ENCODE measurements at places on chromosomes 1 and 21. TPM values are rescaled to one million over a fixed set of nuclear protein-coding genes. Genes with fewer than 3 reads are reported as not detected.

DNA sequence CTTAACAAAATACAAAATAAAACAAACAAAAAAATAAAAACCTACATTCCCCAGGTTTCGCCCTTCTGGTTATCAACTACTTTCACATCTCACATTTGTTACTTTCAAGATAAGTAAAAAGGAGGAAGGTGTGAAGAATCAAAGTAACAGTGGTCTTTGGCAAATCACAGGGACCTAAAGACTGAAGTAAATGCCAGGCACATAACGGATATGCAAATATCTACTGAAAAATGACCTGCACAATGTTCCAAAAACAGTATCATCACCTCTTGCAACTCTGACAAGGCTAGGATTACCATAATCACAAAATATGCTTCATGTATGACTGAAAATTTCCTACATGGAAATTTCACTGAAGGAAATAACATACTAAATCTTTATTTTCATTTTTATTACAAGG is 29.3 kb downstream of the COP1 start:
- no peaks in the 10 kb centered on the region for H3K36me3 ChIP-seq
- no peaks in the 10 kb centered on the region for H3K27me3 ChIP-seq
- no peak overlapping the region for H3K27ac ChIP-seq
- no peak overlapping the region for H3K4me3 ChIP-seq
- H3K4me1 ChIP-seq = no peaks in the 10 kb centered on the region

GRCh38 chr21:45600248-45600647 is 43.3 kb upstream of the PCBP3 start:
- peaks cover 13% of the 10 kb centered on the region for H3K27me3 ChIP-seq
- H3K36me3 ChIP-seq = no peaks in the 10 kb centered on the region
- no peak overlapping the region for H3K27ac ChIP-seq
- DNase-seq = no peak

CFAP141 gene
- total RNA-seq = not detected

DNA sequence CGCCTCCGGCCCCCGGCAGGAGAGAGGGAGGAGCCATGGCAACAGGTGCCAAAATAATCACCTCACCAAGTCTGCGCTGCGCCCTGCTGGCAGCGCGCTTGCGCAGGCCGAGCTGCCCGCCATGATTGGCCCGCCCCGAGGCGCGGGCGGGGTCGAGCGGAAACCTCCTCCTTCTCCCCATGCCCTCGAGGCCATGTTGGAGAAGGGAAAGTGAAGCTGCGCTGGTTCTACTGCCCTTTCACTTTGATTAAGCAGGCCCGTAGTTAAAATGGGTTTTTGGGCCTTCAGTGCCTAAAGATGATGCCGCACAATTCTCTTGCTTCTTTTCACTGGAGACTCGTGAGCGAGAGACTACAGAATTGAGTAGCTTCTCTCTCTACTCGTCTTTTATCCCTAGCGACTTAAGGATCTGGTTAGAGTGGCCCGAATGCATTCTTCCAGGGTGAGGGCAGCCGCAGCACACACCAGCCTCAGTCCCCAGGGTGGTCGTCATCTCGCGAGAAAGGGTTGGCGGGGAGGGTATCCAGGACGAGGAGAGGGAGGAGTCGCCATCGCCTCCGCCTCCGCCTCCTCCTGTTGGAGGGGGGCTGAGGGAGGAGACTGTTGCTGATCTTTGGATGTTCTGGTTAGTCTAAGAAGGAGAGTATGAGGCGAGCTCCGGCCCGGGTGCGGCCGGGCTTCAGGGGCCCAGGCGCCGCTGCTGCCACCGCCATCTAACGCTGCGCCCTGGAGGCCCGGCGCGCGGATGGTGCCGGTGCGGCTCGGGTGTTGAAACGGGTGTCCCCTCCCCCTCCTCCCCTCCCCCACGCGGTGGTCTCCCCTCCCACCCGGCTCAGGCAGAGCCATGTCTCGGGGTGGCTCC is at the start of gene DCAF6:
TSS of gene DCAF6 (plus strand) at position 616 of the 862 bp plus-strand sequence. CDS start at position 845, 229 bp downstream.
- H3K27me3 ChIP-seq = no peaks in the 10 kb centered on the region
- H3K4me1 ChIP-seq = peaks cover 30% of the 10 kb centered on the region
- H3K27ac ChIP-seq = peak within 1 kb of the TSS; percentile 99

GRCh38 chr1:204859861-204860267 is 10.8 kb upstream of the NFASC start:
- no peak overlapping the region for H3K27ac ChIP-seq
- H3K27me3 ChIP-seq = no peaks in the 10 kb centered on the region
- no peak for DNase-seq
- H3K36me3 ChIP-seq = no peaks in the 10 kb centered on the region
- H3K4me3 ChIP-seq = no peak overlapping the region
- no peaks in the 10 kb centered on the region for H3K4me1 ChIP-seq

DNA sequence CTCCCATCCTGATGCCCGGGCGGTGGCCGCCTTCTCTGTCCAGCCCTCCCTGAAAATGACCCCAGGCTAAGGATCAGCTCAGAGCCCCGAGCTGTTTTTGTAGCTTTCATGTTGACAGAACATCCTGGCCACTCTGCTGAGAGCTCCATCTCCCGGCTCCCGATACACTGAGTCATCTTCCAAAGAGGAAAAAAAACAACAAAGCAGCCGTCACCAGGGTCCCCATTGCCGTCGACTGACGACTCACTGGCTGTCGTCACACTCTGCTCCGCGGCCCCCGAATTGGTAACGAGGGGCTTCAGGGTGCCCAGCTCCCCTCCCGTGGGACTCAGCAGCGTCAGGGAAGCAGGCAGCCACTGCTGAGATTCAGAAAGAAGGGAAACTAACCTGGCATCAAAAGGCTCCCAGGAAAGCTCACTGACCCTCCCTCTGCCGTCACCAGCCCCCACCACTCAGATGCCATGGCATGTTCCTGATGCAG is 67.2 kb downstream of the CD46 start:
- H3K4me1 ChIP-seq = no peaks in the 10 kb centered on the region
- H3K36me3 ChIP-seq = no peaks in the 10 kb centered on the region
- H3K27ac ChIP-seq = peak overlapping the region; percentile 99
- no peak overlapping the region for H3K4me3 ChIP-seq
- DNase-seq = no peak

KRTAP11-1 gene
- total RNA-seq = not detected

GRCh38 chr1:28326984-28327383 is 1.9 kb upstream of the MED18 start:
- no peak overlapping the region for H3K27ac ChIP-seq
- H3K4me1 ChIP-seq = peaks cover 17% of the 10 kb centered on the region
- H3K4me3 ChIP-seq = no peak overlapping the region
- H3K36me3 ChIP-seq = no peaks in the 10 kb centered on the region
- H3K27me3 ChIP-seq = no peaks in the 10 kb centered on the region

LRRC53 gene
- total RNA-seq = not detected

CLDN17 gene
- total RNA-seq = not detected

Measured in tibial nerve (tissue), 4 donors.